ENCODE measurements at places on chromosomes 2 and 18.

DNA sequence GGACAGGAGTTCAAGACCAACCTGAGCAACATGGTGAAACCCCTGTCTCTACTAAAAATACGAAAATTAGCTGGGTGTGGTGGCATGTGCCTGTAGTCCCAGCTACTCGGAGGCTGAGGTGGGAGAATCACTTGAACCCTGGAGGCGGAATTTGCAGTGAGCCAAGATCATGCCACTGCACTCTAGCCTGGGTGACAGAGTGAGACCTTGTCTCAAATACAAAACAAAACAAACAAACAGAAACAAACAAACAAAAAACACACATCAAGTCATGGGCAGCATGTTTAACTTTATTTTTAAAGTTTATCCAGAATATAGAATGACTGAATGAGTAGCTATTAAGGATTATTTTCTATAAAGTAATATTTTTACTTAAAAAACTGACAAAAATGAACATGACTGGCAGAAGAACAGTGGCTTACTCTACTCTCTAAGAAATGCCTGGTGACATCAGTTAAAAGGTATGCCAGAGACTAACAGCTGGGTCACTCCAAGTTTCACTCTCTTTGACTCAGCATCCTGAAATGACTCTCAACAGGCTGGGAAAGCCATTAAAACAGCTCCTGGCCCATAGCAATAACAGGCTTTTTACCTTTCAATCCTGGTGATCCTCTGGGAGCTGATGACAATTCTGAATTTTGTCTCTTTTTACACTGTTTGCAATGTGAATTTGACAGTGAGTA lies 281.6 kb upstream of the STON1 start:
- peak; percentile 64 for DNase-seq

- DNase-seq: no peak
Measured at GRCh38 chr18:72063001-72063400, 481.1 kb downstream of the CBLN2 start.

DNA sequence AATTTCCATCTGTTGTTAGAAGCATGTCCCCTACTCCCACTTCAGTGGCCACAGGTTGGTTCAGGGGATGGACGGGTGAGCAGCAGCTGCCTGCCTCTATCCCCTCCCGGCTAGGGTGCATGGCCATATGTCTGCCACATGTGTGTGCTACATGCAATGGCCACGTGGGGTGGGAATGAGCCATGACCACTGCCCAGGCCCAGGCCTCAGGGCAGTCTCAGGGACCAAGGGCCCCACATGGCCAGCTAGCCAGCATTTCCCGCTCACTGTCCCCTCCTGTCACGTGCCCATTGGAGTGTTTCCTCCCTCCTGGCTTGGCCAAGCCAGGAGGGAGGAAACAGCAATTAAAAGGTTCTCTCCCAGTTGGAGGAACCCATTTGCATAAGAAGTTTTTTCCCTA lies 117.1 kb downstream of the KCNS3 start:
- DNase-seq: no peak

DNA sequence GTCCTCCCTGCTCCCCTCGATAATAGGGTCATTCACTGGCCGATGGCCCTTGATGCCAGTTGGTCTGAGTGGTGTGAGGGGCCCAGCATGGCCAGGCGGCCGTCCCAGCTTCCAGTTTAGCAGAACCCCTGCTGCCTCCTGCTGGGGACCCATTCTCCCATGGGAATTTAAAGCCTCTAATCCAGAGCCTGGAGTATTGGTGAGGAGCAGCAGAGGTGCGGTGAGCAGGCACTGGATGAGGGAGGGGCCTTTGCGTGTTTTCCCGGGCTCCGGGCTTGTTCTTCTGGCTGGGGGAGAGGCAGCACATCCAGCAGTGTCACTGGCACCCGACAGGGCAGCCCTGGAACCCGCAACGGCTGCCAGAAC lies 17.4 kb downstream of the KCNIP3 start:
- DNase-seq: no peak

- no peak for DNase-seq
Measured at GRCh38 chr18:2417861-2418610, 153.3 kb downstream of the METTL4 start.

GRCh38 chr18:44882163-44882868 lies 201.6 kb downstream of the SETBP1 start:
- no peak for DNase-seq

DNA sequence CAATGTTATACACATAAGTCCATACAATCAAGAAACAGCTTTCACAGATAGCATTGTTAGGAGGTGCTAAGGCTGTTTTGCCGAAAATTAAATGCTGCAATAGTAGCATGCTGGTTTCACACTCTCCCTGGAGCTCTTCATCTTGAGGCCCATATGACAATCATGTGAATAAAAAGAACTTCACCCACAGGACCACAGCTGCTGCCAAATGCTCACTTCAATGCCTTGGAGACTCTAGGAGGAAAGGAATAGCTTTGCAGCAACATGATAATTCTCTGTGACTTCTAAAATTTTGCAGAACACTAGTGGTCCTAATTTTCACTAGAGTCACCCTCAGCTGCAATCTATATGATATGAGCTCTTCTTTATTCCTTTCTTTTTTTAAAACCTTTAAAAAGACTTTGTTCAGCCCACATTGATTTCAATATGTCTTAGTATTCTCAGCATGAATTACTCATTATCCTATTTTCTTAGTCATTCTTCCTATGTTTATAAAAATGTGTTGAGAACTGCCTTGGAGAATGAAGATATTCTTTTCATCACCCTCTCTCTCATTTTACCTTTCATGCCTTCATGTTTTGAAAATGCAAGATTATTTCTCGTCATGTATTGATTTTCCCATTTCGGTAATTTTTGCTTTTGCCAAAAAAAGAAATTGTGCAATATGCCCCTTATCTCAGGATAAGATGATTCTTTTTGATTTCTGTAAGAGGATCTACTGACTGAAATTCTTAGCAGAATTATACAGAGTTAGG lies 108.2 kb downstream of the PDE1A start:
- DNase-seq: no peak
